ENCODE measurements at places on chromosomes 13 and 19. TPM values are rescaled to one million over a fixed set of nuclear protein-coding genes. Genes with fewer than 3 reads are reported as not detected.

Gene TEX101
- not detected for total RNA-seq

Gene ZNF506
- 13.2 TPM for total RNA-seq

Gene CPAMD8
- 262 TPM for total RNA-seq

Gene FXYD3
- 236 TPM for total RNA-seq

Gene ZNF433
- total RNA-seq, result 4.3 TPM

Measured in upper lobe of left lung (tissue), 6 donors.